Activated CD4-positive, alpha-beta T cell treated with anti-CD3 and anti-CD28 coated beads, Interleukin-2, amount 50 U/mL, for 24 hours (primary cell): ENCODE measurements at places on chromosomes 12 and 14.

GRCh38 chr12:28543021-28543890 lies 353.0 kb downstream of the CCDC91 start:
- no peak for DNase-seq

DNA sequence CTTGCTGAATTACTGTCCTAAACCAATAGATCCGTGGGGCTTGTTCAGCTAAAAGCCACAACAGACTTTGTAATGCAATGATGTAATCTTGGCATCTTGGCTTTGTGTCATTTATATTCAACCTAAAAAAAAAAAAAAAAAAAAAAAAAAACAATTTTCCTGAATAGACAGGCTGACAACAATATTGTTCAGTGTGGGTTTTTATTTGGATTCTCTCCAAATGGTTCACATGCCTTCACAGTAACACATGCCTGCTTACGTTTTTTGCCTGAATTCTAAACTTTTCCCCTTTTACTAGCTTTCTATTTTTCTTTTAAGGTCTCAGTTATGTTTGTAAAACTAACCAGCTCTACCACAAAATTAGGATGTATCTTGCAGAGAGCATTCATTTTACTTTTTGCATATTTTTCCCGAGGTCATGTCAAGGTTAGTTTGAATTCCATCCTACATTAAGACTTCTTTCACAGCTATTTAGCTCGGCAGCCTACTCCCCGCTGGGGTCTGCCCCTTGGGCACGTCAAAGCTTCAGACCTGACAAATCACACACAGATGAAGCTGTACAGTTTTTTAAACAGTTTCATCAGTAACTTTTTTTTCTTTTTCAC lies 213.7 kb upstream of the NPAS3 start:
- DNase-seq, result no peak

DNA sequence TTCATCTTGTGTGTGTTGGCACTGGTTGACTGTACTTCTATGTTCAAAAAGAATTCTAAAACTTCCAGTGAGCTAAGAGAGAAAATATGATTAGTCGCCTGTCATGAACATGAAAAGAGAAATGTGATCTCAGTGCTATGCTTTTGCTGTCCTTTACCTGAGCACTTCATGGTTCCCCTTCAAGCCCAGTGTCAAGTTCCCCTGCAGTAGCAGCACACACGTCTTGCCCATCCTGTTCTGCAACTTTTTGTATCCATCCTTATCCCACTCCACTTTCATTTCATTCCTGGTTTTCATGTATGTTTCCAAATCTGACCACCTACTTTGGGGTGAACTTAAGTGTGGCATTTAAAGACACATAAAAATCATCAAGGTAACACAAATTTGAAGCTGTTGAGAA lies 848.0 kb upstream of the USP15 start:
- DNase-seq, result no peak

DNA sequence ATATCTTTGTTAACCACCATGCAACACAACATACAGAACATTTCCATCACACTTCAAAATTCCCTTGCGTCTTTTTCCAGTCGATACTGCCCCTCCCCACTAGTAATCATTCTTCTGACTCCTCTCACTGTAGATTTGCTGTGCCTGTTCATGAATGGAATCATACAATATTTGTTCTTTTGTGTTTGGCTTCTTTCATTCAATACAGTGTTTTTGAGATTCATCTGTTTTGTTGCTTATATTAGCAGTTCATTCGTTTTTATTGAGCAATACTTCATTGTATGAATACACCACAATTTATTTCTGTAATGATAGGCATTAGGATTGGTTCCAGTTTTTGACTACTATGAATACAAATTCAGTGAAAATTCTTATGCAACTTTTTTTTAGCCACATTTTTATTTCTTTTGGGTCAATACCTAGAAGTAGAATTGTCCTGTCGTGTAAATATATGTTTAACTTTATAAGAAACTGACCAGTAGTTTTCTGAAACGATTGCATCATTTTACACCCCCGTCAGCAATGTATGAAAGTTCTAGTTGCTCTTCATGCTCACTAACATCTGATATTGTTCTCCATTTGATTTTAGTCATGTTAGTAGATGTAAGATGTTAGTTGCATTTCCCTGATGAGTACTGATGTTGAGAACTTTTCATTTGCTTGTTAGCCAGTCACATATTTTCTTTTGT lies 127.5 kb downstream of the TGFB3 start:
- no peak for DNase-seq

GRCh38 chr14:78509516-78509915 lies 339.3 kb downstream of the NRXN3 start:
- DNase-seq, result no peak

DNA sequence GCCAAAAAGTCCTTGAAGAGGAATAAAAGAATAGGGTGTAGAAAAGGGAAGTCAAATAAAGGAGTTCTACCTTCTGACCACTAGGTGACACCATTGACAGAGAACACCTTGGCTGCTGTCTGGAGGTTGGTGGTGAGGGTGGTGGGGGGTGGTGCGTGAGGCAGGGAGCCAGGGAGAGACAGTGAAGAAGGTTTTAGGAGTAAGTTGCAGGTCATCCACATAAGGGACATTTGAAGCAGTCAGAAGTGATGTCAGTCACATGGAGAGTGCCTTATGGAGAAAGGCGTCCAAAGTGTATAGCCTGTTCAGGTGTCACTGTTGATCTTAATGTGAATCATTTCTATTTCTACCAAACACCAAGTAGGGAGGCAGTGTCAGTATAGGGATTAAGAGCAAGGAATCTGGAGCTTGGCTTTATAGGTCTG lies 279.3 kb upstream of the DDHD1 start:
- no peak for DNase-seq

GRCh38 chr12:124683152-124684124 lies 116.0 kb upstream of the NCOR2 start:
- no peak for DNase-seq

DNA sequence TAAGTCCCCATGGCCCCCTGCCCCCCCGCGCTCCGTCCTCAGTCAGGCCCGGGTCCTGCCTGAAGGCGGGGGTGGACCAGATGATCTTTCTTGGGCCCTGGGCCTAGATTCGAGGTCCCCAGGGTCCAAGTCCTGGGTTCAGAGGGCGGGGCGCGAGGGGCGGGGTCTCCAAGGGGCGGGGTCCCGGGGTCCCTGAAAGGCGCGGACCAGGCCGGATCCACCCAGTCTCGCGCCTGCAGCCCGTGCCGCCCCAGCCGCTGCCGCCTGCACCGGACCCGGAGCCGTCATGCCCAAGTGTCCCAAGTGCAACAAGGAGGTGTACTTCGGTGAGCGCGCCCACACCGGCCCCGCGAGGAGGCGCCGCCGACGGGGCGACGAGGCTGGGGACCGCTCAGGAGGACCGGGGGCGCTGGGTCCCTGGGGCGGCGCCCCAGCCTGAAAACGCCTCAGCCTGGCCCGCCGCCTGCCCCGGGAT lies 325 bp downstream of the CRIP1 start:
- DNase-seq, result no peak

DNA sequence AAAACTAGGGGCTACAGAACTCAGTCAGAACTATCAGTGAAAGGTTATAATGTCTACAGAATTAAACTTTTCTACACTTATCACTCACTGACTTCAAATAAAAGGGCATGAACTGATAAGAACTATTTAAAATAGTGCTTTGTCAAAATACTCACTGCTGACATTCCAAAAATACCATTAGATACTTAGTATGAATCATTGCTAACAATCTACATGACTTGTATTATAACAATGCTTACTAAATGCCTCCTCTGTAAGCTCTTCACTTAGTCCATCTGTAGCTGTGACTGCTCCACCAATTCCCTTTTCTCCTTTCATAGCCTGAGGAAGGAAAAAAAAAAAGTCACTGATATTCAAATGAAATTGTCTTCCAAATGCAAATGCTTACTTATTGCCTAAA lies 17.0 kb downstream of the NFYB start:
- DNase-seq, result no peak

GRCh38 chr12:125228519-125229260 lies 163.5 kb downstream of the AACS start:
- DNase-seq, result no peak

DNA sequence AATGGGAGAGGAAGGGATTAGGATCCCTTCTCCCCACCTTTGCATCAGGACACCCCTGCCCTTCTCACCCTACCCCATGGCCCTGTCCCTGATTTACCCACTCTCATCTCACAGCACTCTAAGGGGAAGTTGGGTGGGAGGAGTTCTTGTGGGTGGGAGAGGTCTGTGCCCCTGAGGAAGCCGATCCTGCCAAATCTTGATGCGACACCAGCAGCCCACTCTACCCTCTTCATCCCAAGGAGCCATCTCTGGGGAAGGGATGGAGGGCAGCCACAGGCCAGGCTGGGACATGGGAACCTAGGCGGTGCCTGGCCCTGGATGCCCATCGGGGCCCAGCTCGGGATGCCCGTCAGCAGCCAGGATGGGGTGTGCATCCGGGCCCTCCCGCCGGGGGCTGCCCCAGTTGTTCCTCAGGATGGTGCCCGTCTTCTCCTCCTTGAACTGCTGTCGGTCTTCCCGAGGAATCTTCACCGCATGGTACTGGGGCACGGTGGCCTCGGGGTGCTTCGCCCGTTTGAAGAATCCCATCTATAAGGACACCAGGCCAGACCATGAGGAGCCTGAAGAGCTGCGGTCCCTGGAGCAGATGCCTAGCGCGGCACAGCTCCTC lies 22.8 kb downstream of the ITGA7 start:
- DNase-seq, result no peak

DNA sequence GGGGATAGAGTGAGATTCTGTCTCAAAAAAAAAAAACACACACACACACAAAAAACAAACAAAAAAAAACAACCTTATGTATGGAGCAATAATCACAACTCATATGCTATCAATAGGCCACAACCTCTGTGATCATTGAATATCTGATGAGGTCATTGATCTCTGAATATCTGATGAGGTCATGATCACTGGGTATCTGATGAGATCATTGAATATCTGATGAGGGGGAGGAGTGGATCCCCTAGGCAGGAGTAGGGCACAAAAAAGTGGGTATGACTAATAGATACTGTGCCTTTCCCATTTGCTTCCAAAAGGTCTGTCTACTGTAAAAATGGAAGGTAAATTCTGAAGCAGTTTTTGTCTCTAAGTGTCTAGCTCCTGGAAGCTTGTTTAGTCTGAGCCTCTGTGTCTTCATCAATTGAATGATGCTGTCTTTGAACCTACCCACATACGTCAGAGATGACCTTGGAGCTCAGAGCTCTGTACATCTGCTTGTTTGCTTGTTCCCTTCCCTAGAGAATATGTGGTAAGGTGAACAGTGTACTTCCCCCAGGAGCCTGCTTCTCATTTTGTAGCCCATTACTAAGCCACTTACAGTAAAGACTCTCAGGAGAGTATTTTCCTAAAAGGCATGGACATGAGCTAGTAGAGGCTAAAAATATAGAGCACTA lies 13.6 kb downstream of the PAH start:
- no peak for DNase-seq

GRCh38 chr12:66065150-66065549 lies 65.4 kb downstream of the LLPH start:
- DNase-seq, result no peak

DNA sequence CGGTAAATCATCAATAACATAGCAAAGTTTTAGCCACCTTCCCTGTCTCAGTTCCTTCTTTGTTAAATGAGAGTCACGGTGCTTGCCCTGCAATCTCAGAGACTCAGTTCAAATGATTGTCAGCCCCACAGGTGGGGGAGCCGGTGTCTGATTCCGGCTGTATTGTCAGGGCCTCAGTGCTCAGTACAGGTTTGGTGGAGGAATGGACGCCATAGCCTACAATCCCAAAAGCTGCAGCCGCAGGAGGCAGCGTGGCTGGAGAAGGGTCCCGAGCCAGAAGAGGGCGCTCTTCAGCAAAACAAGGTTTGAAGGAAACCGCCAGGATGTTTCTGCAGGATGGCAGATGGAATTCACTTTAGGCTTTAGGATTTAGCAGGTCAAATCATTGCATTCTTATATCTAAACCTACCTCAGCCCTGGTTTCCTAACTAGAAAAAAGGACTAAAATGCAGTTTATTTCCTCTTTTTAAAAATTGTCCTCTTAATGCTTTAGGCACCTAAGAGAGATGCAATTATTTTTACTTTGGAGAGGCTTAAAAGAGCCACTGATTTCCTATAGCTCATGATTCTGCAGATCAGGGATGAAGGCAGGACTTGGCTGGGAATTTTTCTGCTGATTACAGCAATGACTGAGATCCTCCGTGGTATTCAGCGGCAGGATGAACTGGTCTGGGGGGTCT lies 29.2 kb downstream of the FOS start:
- peak; percentile 60 for DNase-seq

- DNase-seq, result no peak
Observed at GRCh38 chr12:30837595-30837994, 82.8 kb upstream of the CAPRIN2 start.

DNA sequence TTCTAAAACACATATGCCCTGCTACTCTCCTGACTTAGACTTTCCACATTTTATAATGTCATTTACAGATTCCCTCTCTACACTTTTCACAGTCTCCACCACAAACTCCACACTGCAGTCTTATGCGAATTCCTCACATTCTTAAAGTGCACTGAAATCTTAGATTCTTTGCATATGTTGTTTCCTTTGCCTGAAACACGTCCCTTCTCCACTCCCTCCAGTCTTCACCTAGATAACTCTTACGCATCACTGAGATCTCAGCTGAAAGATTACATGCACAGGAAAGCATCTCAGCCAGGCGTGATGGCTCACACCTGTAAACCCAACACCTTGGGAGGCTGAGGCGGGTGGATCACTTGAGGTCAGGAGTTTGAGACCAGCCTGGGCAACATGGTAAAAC lies 3.8 kb upstream of the ARHGAP9 start:
- no peak for DNase-seq

DNA sequence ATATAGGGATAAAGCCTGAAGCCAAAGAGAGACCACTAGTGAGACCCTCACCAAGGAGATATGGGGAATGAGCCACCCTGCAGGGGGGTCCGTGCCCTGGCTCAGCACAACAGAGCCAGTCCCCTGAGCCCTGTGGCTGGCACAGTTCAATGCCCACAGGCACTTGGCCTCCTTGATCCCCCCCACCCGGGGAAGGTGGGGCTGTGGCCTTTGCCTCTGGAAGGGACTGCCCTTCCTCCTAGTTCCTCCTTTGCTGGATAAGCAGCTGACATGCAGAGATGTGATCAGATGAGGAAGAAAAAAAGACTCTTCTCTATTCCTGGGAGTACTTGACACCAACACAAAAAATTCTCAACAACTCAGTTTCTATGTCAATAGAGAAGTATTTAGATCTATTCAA lies 19.9 kb downstream of the TTC7B start:
- DNase-seq, result no peak

- no peak for DNase-seq
Observed at GRCh38 chr14:99566390-99567354, 37.3 kb downstream of the CCDC85C start.

DNA sequence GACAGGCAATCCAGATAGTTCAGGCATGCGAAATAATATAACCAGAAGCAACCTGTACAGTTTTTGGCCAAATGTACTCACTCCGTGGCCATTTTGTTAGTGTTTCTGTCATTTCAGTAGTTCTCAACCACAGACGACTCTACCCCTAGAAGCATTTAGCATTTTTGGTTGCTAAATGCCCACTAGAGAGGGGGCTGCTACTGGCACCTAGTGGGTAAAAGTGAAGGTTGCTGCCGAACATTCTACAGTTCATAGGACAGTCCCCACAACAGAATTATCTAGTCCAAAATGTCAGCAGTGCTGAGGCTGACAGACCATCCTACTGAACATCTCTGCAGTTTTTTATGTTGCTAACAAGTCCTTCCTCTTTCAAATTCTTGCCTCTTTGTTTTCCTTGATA lies 107.4 kb downstream of the TSHR start:
- DNase-seq, result no peak

- DNase-seq, result no peak
Observed at GRCh38 chr12:130280742-130281141, 56.9 kb upstream of the PIWIL1 start.

- DNase-seq, result no peak
Observed at GRCh38 chr14:73721101-73721821, 7.1 kb upstream of the PNMA1 start.

GRCh38 chr12:14365294-14366208 lies at the start of gene ATF7IP:
Gene ATF7IP (plus strand): TSS chr12:14365682. CDS start chr12:14423916, 58,234 bp downstream.
- DNase-seq, result peak; percentile 95
